ENCODE measurements at places on chromosomes 7 and 10.

DNA sequence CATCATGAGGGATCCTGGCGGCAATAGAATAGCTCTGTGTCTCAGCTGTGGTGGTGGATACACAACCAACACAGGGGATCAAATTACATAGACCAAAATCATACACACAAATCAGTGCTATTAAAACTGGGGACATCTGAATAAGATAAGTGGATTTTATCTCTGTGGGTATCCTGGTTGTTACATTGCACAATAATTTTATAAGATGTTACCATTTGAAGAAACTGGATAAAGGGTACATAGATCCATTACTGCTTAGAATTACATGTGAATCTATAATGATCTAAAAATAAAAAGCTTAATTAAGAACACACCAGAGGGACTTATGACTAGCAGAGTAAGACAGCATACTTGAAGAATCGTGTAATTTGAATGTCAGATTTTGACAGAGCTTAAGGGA, 8.2 kb upstream of the FAM3C start:
- no peak for DNase-seq

GRCh38 chr7:115356139-115356746, 434.3 kb downstream of the MDFIC start:
- no peak for DNase-seq

GRCh38 chr7:106736508-106737201, 75.7 kb upstream of the CCDC71L start:
- no peak for DNase-seq

- no peak for DNase-seq
Measured at GRCh38 chr7:131873581-131873980, 317.2 kb upstream of the PODXL start.

GRCh38 chr10:3056280-3057037, 10.9 kb upstream of the PFKP start:
- DNase-seq, result no peak

DNA sequence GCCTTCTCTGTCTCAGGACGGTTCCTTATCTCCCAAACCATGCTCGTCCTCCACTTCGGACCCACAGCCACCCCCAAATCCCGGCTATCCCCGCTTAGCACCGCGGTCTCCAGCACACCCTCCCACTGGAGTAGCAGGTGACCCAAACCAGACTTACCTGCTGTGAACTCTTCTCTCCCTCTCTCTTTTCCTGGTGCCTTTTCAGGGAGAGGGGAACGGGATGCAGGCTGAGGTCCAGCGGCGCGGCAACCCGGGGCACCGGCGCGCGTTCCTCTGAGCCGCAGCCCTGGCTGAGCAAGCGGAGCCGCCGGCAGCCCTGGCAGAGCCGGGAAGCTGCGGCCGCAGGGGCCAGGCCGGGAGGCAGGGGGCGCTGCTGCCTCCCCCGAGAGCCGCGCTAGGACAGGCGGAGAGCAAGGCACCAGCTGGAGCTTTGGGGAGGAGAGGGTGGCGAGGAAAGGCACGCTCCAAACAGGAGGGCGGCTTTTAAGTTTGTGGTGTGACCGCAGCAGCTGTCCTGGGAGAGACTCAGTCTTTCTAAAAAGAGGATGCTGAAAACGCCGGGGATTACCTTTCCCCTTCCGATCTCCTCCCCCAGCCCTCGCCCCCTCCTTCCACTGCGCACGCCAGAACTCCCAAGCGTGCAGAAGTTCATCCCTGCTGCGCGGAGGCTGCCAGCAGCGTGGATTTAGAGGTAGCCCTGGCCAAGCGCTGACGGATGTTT, at the start of gene SEMA3D:
SEMA3D (minus strand) TSS at position 536 of the 721 bp plus-strand sequence. CDS start 65,165 bp downstream, outside the sequence.
- no peak for DNase-seq

DNA sequence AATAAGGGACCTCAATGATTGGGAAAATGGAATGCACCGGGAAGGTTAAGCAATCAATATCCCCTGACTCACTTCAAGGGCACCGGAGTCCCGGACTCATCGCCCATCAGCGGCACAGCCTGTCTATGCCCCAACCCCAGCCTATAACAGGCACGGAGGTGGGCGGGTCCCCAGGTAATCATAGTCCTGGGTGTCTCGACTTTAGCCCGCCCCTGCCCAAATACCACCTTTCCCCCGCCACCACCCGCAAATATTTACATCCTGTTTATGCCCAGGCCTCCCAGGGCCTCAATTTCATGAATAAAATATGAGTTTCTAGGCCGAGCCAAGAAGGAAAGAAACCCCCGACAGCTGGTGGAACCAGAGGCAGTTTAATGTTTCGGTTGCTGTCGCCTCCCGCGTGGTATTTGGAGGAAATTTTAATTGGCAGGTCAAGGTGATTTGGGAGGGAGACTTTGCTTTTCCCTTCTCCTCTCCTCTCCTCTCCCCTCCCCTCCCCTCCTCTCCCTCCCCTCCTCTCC, 15.6 kb upstream of the RFC2 start:
- DNase-seq, result peak; percentile 25

DNA sequence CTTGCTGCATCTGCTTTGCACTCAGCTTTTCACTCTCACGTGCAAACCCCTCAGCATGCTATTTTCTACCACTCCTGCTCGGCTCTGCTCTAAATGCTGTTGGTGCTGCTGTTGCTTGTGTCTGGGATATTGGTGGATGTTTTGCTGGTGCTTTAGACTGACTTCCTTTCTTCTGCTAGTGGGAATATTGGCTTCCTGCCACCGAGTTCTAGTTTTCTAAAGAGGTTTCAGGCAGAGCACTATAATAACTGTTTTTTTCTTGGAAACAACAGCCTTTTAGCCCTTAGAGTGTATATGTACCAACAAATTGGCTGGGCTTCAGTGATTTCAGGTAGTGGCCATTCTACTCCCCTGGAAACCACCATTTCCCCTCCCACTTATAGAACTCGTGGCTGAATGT, 27.8 kb downstream of the TMEM236 start:
- no peak for DNase-seq

- no peak for DNase-seq
Measured at GRCh38 chr7:53413021-53413420, 377.6 kb downstream of the POM121L12 start.

All from stimulated activated CD8-positive, alpha-beta memory T cell treated with anti-CD3 and anti-CD28 coated beads, Interleukin-12 subunit alpha, Interleukin-12 subunit beta, amount 100 ng/mL, for 1 hour (primary cell).